NCI-H146 (cell line): ENCODE measurements at places on chromosomes 7 and 10.

DNA sequence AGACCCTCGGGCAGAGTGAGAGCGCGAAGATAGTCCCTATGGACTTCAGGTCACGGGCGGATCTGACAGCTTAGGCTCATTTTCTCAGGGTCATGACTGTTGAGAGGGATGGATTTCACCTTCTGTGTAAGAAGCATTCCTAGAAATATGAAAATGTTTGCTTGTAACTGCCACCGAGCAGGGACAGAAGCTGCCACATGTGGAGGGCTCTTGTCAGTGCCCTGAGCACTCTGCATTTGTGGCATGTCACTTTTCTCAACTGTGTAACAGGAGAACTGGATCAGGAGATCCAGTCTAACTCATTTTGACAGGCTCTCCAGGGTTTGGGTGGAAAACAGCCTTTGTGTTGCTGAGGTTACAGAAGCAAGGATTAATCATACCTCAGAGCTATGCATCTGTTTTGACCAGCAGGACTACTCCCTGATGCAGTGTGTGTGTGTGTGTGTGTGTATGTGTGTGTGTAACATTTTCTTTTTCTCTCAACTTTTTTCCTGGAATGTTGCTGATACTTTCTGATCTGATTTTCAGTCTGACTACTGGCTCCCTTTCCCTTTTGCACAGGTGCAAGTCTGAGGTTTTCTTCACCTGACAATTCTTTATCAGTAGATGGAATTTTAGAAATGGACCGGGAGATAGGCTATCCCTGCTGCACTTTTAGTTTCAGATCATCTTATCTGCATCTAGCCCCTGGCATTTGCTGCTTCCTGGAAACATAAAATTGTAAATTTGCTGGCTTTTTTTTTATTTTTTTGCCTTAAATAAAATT lies 183.3 kb downstream of the STK31 start:
- no peak for DNase-seq

DNA sequence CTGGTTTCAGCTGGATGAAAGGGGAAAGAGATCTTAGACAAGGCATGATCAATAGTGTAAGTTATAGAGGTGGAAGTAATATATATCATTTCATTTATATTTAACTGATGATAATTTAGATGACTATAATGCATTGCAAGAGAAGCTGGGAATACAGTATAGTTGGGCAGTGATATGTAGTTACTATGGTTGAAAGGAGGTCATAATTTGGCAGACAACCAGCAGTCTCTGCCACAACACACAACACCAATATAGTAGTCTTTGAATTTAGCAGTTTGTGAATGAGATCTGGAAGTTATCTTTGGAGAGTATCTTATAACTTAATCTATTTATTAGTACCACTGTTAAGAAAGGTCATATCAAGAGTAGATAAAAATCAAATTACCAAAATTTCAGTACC lies 39.9 kb downstream of the TAX1BP1 start:
- DNase-seq = no peak

- no peak for DNase-seq
Measured at GRCh38 chr7:94195813-94196212, 191.7 kb upstream of the BET1 start.

DNA sequence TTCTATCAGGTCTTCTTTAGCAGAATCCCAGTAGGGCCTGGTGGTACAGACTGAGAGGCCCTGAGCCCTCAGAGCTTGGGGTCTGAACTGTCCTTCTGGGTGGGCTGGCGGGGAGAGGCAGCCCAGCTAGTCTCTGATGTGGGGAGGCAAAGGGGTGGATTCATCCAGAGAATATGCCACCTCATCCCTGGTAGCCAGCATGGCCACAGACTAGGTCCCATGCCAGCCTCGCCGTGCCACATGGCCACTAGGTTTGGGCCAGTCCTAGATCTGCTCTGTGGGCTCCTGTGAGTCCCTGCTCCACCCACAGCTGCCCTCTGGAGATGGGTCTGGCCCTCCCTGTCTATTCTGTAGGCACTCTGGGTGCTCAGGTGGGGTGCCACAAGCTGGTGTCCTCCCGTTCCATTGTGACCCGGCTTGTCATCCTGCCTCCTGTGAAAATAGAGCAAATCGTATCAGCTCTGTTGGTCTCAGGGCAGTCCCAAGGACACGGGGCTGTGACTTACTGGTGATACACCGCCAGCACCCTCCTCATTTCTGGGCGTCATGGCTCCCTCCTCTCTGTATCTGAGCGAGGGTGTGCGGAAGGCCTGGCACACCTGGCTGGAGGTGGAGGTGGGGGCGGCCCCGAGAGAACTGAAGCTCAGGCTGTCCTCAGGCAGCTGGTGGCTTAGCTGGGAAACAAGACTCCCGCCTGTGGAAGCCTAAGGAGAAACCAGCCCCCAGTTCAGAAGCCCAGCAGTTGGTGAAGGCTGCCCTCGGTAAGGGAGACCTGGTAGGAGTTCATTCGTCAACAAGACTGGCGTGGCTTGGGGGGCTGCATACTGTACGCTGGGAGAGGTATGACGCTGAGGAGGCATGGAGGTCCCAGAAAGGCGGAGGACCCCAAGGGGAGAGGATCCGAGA lies 33.3 kb downstream of the UNC5B start:
- DNase-seq = no peak

- DNase-seq = peak; percentile 90
Measured at GRCh38 chr7:22319424-22320403, 37.2 kb downstream of the RAPGEF5 start.

GRCh38 chr10:17206210-17206709 lies 4.8 kb upstream of the TRDMT1 start:
- no peak for DNase-seq
